Vein endothelial cell (primary cell): ENCODE measurements at places on chromosomes 4 and X. TPM values are rescaled to one million over a fixed set of nuclear protein-coding genes. Genes with fewer than 3 reads are reported as not detected.

Gene TENM3
- total RNA-seq: 20.3 and 23.1 TPM in 2 replicates

Gene KLF8
- total RNA-seq: 0.65 and 1.4 TPM in 2 replicates

Gene MMRN1
- 889 and 1,432 TPM in 2 replicates for total RNA-seq

Gene TFE3
- total RNA-seq: 30.4 and 31.7 TPM in 2 replicates

Gene MXRA5
- under 0.01 TPM in 1 of 2 replicates, not detected in the other for total RNA-seq

Gene INTU
- 2.6 and 4.6 TPM in 2 replicates for total RNA-seq

Gene SHISA3
- total RNA-seq: 0.65 and 1.8 TPM in 2 replicates

Gene PRRG3
- total RNA-seq: not detected in 2 replicates

Gene SH2D1A
- total RNA-seq: not detected in 2 replicates

Gene DRP2
- total RNA-seq: 0.33 and 0.48 TPM in 2 replicates

Gene SMARCA5
- 45.4 and 65.0 TPM in 2 replicates for total RNA-seq

Gene CT45A1
- total RNA-seq: not detected in 2 replicates

Gene GLRA3
- not detected in 2 replicates for total RNA-seq

Gene SYNPO2
- 0.19 and 0.65 TPM in 2 replicates for total RNA-seq

Gene DGKK
- total RNA-seq: under 0.01 TPM in 1 of 2 replicates, not detected in the other

Gene CEP135
- 8.2 and 13.5 TPM in 2 replicates for total RNA-seq

Gene SLC10A4
- total RNA-seq: under 0.01 and 0.10 TPM in 2 replicates

Gene GLOD5
- total RNA-seq: not detected in 2 replicates

Gene IGFBP7
- total RNA-seq: 307 and 834 TPM in 2 replicates

Gene EPHA5
- under 0.01 TPM in 1 of 2 replicates, not detected in the other for total RNA-seq

Gene NLRP2B
- total RNA-seq: under 0.01 and 0.19 TPM in 2 replicates

Gene DIPK2B
- 104 and 141 TPM in 2 replicates for total RNA-seq

Gene CSAG1
- not detected in 2 replicates for total RNA-seq

Gene ADRA2C
- 0.29 and 0.33 TPM in 2 replicates for total RNA-seq

Gene SUPT20HL2
- total RNA-seq: not detected in 2 replicates
